Eye (tissue), 1 donor: ENCODE measurements at places on chromosomes 2 and 18.

- DNase-seq, result no peak
These were observed 47.8 kb downstream of the CYP27C1 start for GRCh38 chr2:127172306-127172705.

DNA sequence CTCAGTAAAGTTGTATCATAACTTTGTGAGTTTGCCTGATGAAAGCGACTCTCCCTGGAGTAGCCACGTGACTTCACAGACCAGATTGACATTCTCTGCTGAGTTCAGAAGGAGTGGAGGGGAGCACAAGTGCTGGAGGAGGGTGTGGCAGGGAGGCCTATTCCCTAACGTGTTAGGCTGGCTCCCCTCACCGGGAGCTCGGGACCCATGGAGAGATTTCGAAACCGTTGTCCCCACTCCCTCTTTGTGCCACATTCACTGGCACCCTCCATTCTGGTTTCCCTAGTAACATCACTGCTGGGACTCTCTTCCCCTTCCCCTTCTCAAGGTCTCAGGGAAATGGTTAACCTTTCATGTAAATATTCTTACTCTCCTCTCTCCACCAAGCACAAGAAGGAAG lies 279.9 kb downstream of the ALPK2 start:
- DNase-seq, result no peak

DNA sequence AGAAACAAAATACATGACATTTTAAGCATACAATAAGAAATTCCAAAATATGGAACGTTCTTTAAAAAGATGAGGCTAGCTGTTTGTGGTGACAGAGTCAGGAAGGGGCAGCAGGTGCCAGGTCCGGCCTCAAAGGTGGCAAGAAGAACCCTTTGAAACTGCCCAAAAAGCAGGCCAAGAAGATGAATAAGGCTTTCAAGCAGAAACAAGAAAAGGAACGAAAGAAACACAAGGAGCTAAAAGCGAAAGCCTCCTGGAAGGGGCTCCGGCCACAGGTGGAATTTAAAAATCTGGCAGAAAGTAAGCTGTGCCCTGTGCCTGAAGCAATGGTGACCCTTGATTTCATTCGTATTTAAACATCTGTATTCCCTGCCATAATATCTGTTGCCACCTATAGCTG lies 5.5 kb downstream of the WDR33 start:
- no peak for DNase-seq

- no peak for DNase-seq
These were observed 57.3 kb downstream of the GULP1 start for GRCh38 chr2:188349019-188349418.

DNA sequence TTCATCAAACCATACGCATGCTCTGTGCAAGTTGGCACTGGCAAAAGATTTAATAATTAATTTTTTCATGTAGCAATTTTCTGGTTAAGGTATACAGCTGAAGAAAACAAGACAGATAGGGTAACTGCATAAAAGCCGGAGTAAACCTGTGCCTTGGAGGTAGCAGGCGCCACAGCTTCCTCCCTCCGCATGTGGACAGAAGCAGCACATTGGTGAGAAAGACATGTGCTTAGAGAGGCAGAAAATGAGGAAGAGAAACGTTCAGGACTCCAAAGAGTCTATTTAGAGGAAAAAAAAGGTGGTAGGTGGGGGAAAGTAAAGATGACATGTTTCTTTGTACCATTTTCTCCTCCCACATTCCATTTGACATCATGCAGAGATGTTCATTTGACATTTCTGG lies 9.3 kb downstream of the ST6GAL2 start:
- no peak for DNase-seq

DNA sequence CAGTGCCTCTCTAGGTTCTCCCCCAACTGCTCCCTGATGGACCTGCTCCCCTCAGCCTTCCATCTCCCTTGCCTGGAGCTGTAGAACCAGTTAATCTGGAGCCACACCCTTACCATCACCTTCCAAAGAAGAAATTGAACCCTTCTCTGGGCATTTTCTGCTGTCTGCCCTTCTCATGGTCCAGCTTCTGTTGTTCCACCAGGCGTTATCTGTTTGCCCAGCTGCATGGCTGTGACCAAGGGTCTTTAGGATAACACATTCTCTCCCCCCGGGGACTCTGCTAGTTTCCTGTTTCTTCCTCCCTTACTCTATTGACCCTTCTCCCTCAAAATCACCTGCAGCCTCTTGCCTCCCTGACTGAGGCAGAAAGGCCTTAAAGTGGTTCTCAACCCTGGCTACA lies 3.2 kb upstream of the ANKRD53 start:
- no peak for DNase-seq

- no peak for DNase-seq
These were observed 16.8 kb downstream of the ARID5A start for GRCh38 chr2:96553176-96553956.

GRCh38 chr18:23716966-23717365 lies 27.7 kb downstream of the LAMA3 start:
- no peak for DNase-seq

GRCh38 chr18:58102018-58102417 lies 58.0 kb downstream of the NEDD4L start:
- no peak for DNase-seq

DNA sequence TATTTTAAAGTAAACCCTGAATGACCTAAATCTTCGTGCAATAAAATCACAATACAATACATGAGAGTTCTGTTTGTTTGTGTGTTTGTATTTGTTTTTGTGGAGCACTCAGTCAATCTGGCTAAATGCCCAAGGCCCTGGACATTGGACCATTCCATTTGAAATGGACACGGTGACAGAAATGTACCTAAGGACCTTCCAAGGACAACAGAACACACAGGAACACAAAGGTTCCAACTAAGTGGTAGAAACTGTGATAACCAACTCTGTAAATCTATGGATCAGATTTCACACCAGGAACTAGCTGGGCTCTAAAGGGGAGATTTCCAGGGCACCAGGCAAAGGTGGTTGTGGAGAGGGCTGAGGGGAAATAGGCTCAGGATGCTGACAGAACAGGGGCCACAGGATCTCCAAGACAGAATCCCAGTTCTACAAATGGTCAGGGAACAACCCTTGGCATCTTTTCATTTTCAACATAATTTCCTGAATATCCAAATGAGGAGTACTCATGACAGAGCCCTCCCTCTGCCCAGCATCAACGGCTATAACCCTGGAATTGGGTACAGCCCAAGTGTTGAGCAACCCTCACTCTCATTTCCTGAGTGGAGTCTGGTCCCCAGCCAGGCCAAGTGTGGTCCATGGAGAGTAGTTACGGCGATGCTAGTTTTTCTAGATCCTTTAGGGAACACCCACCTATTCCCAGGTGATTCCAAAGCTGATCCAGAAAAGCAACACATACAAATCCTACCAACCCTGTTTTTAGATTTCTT lies 78.4 kb downstream of the NCKAP5 start:
- DNase-seq, result no peak

- DNase-seq, result no peak
These were observed 379.9 kb downstream of the LPIN1 start for GRCh38 chr2:12126318-12126717.

DNA sequence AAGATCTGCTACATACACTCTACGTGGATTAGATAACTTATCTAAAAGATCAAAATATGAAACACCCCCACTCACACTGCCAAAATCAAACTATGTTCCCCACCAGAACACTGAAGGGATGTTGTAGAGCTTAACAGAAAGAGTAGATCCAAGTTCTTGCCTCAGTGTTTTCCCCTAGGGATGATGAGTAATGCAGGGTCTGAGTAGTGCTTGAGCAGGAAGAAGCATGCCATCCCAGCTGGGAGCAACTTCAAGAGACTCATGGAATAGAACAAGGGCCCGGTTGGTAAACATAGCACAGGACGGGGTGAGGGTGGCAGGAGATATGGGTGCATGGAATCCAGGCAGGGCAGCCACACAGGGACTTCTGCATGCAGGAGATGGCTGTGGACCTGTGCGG lies 74.3 kb downstream of the SNTG2 start:
- no peak for DNase-seq

- DNase-seq, result peak; percentile 60
These were observed 508 bp downstream of the CD8A start for GRCh38 chr2:86790134-86790675.

DNA sequence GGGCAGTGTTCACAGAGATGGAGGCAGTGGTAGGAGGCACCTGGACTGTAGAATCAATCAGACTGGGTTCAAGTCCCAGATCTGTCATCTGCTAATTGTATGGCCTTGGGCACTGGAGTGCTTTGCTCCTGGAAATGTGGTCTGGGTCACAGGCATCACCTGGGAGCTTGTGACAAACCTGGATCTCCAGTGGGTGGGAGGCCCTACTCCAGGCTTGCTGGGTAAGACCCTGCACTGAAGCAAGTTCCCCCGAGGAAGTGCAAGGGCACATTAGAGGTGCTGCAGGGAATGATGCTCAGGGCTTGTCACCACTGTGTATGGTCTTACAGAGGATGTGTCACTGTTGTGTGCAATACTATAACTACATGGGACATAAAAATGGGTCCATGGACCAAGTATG lies 220.5 kb upstream of the ID2 start:
- DNase-seq, result no peak

- no peak for DNase-seq
These were observed 57.4 kb downstream of the LINC00305 start for GRCh38 chr18:64091526-64091925.

- DNase-seq, result peak; percentile 5
These were observed 60.1 kb upstream of the CHMP1B start for GRCh38 chr18:11791131-11791530.

DNA sequence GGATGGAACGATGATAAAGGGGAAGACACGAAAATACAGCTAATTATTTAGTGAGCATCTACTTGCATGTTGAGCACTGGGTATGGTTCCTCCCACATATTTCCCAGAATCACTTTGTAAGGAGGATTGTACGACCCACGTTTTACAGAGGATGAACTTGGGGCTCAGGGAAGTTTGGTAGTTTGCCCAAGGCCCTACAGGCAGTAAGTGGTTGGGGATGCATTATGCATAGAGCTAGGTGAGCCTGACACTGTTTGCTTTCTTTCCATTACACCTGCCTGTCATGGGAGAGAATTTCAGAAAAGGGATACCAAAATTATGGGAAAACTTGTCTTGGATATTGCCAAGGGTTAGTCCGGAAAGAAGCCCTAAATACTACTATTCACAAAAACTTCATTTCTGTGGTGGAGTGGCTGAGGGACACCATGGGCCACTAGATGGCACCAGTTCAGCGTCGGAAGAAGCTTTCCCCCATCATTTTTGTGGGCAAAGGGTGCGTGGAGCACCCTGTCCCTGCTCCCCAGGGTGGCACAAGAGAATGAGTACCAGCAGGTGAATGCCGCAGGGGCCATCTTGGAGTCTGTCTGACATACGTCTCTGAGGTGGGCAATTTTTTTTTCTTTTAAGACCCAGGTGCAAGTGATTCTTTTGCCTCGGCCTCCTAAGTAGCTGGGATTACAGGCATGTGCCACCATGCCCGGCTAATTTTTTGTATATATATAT lies 23.5 kb upstream of the C18orf32 start:
- peak; percentile 81 for DNase-seq

DNA sequence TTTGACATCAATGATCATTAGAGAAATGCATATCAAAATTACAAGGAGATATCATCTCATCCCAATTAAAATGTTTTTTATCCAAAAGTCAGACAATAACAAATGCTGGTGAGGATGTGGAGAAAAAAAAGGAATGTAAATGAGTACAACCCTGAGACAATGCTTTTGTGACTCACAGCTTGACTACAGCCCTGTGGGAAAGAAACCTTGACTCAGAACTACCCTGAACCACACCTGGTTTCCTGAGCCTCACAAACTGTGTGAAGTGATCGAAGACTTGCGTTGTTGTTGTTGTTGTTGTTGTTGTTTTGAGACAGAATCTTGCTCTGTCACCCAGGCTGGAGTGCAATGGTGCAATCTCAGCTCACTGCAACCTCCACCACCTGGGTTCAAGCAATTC lies 266.6 kb upstream of the MYT1L start:
- no peak for DNase-seq

GRCh38 chr2:29894822-29895614 lies 26.4 kb downstream of the ALK start:
- DNase-seq, result no peak

GRCh38 chr2:129253461-129253812 lies 726.0 kb upstream of the RAB6C start:
- no peak for DNase-seq
